Activated CD4-positive, alpha-beta T cell treated with anti-CD3 and anti-CD28 coated beads, Interleukin-2, amount 50 U/mL, for 4 hours (primary cell): ENCODE measurements at places on chromosomes 4 and X.

GRCh38 chrX:69067841-69068240 lies 97.4 kb downstream of the PJA1 start:
- DNase-seq, result no peak

- no peak for DNase-seq
Observed at GRCh38 chr4:140255927-140256326, 101.9 kb upstream of the MAML3 start.

DNA sequence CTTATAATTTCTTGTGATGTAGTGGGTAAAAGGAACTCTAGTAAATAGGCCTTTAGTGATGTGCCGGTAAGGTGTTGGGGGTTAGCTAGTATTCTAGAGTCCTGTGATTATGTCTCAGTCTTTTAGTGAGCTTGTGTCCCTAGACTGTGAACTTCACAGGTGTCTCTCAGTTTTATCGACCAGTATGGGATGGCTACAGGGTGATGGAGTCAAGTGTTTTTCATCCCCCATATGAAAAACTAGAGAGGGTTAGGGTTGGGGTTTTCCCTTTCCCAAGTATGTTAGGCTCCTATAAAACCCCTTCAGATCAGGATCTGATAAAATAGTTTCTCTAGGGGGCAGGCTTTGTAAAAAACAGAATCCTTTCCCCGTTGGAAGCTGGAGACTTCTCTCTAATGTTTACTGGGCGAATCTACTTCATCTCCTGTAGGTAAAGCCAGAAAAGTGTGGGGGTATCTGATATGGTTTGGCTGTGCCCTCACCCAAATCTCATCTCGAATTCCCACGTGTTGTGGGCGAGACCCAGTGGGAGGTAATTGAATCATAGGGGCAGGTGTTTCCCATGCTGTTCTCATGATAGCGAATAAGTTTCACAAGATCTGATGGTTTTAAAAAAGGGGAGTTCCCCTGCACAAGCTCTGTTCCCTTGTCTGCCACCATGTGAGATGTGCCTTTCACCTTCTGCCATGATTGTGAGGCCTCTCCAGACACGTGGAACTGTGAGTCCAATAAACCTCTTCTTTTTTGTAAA lies 120.8 kb downstream of the DTHD1 start:
- DNase-seq, result no peak

- DNase-seq, result no peak
Observed at GRCh38 chr4:157885811-157886210, 287.0 kb downstream of the GASK1B start.

- no peak for DNase-seq
Observed at GRCh38 chr4:91826186-91826585, 477.6 kb upstream of the GRID2 start.

- DNase-seq, result no peak
Observed at GRCh38 chr4:69051576-69051943, 44.7 kb upstream of the UGT2B7 start.

- no peak for DNase-seq
Observed at GRCh38 chr4:36189511-36190226, 54.6 kb downstream of the ARAP2 start.

- DNase-seq, result no peak
Observed at GRCh38 chr4:125319311-125319710, 4.6 kb downstream of the FAT4 start.

- DNase-seq, result no peak
Observed at GRCh38 chrX:13697455-13697854, 8.5 kb downstream of the RAB9A start.

GRCh38 chrX:70176938-70177533 lies at the start of gene DGAT2L6:
Gene DGAT2L6, plus strand, starts transcription at chrX:70177483. Its CDS starts 100 bp downstream, at chrX:70177583.
- no peak for DNase-seq

- peak; percentile 38 for DNase-seq
Observed at GRCh38 chrX:151680805-151681204, 14.5 kb upstream of the PRRG3 start.

DNA sequence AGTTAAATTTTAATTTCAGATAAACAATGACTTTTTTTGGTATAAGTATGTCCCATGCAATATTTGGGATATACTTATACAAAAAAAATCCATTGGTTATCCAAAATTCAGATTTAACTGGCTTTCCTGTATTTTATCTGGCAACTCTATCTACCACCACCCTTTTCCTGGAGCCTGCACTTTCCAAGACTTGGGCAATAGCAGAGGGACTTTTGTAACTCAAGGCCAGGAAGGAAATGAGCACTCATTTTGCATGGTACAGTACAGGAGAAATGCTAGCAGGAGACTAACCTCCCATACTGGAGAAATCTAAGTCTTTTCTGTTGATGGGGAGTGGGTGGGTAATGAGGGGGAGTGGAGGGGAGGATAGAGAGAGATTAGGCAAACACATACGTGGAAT lies 37.7 kb upstream of the PLAC1 start:
- no peak for DNase-seq

DNA sequence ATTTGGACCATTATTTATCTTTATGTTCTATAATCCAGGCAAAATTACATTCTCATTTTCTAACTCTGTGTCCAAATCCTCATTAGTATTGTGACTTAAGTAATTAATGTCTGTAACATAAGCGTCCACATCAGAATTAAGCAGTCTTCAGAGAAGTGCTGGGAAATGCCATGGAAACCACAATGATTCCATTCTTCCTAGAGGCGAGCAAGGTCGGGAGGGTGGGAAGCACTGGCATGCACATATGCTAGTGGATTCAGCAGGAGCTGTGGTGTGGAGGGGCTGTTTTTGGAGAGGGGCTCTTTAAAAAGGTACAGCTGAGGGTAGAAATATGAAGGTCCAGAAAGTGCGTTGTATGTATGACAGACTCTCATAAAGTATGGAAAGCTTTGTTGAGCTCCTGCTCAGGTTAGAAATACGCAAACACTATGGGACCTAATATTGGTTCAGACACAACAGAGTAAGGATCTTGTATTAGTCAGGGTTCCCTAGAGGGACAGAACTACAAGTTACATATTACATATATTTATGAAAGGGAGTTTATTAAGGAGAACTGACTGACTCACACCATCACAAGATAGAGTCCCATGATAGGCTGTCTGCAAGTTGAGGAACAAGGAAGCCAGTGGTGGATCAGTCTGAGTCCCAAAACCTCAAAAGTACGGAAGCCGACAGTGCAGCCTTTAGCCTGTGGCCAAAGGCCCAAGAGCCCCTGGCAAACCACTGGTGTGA lies 61.5 kb downstream of the GLRA2 start:
- no peak for DNase-seq

GRCh38 chrX:40078489-40079227 lies 19.1 kb downstream of the BCOR start:
- DNase-seq, result no peak

DNA sequence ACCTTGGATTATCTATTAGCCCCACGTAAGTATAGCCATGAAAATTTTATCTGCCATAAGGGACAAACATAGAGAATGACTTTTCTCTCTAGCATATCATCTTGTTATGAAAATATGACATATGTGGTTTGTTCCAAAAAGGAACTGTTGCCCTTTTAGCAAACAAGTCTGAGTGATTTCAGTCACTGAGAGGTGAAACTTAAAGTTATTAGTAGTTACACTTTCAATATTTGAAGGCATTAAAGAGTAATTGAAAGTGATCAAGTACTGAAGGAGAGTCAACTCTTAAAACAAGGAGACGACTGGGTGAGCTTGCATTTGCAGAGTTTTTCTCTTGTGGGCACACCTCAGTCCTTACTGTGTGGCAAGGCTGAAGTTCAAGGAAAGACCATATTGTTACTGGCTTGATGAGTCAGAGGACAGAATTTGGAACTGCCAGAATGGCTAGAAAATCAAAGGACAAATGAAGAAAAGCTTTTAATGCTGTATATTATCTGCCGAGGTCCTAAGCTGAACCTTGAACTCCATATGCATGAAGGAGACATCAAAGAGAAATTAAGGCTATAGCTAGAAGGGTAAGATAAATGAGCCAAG lies 205.1 kb upstream of the EMCN start:
- DNase-seq, result no peak

- no peak for DNase-seq
Observed at GRCh38 chrX:139559383-139560042, 29.0 kb downstream of the F9 start.

DNA sequence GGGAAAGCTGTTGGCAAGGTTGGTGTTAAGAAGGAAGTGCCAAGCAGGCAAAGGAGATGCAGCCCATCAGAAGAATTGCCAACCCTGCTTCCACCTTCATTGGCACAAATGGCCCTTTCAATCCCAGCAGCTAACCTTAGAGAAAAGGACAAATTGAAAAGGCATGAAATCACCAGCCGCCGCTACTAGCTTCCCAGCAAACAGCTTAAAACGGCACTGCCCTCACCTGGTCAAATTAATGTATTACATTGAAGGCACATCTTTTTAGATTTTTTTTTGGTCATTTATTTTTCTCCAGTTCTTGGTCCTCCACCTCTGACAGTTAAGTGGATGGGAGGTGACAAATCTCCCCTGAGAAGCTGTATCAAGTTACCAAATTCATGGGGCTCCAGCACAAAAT lies 51.0 kb upstream of the NHSL2 start:
- no peak for DNase-seq

DNA sequence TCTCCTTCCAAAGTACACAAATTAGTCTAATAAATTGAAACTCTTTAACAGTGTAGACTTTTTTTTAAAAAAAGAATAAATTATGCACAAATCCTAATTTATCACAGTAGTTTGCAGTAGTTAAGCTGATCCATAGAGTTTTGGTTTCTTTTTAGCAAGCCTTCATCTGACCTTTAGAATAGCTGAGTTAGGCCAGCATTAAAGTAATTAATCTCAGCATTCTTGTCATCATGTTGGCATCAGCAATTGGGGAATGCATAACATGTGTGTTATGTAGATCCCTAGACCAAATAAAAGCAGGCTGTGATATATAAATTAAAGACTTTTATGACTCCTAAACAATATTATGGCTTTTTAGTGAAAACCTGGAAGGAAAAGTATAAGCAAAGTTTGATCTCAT lies 426.5 kb upstream of the PABPC4L start:
- no peak for DNase-seq

GRCh38 chrX:57952320-57952678 lies 42.0 kb upstream of the ZXDA start:
- no peak for DNase-seq

GRCh38 chrX:9466124-9466495 lies 1.3 kb downstream of the TBL1X start:
- DNase-seq, result no peak

- no peak for DNase-seq
Observed at GRCh38 chr4:23500894-23501449, 388.9 kb downstream of the PPARGC1A start.
